Gastroesophageal sphincter (tissue), 4 donors: ENCODE measurements at places on chromosomes 5 and 9. TPM values are rescaled to one million over a fixed set of nuclear protein-coding genes. Genes with fewer than 3 reads are reported as not detected.

GRCh38 chr9:19488721-19489120 lies 79.9 kb downstream of the ACER2 start:
- ATAC-seq, result no peak

MZB1 gene
- not detected for total RNA-seq

DNA sequence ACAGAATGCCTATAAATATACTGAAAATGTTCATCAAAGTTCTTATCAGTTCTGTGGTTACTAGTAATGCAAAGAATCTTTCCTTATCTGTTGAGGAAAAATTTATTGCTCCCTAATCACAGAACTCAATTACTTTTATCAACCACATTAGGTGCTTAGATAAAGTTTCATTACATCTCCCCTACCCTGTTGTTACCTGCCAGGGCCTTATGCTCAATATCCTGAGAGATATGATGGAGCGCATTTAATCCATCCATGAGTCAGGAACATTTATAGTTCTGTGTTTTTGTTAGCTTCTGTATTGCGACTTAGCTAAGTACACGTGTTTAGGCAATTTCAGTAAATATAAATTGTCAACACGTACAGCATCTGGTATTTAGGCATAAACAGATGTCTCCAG lies 164.3 kb upstream of the ST8SIA4 start:
- ATAC-seq, result no peak

- ATAC-seq, result no peak
Observed at GRCh38 chr5:91225848-91226686, 157.1 kb downstream of the ARRDC3 start.

GOLM1 gene
- total RNA-seq, result 4.8 TPM

ANKRD18A gene
- total RNA-seq, result not detected

DNA sequence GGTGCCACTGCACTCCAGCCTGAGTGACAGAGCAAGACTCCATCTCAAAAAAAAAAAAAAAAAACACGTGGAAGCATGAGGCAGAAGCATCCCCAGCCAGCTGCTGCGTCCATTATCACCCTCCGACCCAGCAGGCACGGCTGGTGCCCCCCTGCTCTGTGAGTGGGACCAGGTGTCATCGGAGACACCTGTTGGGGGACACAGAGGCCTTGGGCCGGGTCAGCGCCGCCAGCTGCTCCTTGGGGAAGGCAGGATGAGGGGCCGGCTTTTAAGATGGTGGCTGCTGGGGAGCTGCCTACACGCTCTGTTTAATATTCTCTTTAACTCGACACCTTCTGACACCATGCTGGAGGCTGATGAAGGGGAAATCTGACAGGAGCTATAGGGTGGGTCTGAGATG lies 80.2 kb upstream of the RUFY1 start:
- ATAC-seq, result no peak

- ATAC-seq, result no peak
Observed at GRCh38 chr5:308672-309271, 12.7 kb upstream of the AHRR start.

DNA sequence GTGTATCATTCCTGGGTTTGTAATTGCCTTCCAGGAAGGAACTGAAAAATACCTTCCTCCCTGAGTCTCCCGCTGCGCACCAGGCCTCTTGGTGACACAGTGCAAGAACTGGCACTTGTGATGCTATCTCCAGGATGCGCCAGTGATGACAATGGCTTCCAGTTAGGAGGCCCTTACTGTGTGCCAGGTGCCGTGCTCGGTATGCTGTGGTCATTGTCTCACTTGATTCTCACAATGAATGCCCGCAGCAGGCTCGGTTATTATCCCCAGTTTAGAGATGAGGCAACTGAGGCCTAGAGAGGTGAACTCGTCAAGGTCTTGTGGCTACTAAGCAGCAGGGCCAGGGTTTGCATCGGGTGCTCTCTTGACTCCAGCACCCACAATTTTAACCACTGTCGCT lies 31.5 kb upstream of the SLC2A8 start:
- ATAC-seq, result no peak

C9orf153 gene
- not detected for total RNA-seq

PCDHB6 gene
- 1.8 TPM for total RNA-seq

DNA sequence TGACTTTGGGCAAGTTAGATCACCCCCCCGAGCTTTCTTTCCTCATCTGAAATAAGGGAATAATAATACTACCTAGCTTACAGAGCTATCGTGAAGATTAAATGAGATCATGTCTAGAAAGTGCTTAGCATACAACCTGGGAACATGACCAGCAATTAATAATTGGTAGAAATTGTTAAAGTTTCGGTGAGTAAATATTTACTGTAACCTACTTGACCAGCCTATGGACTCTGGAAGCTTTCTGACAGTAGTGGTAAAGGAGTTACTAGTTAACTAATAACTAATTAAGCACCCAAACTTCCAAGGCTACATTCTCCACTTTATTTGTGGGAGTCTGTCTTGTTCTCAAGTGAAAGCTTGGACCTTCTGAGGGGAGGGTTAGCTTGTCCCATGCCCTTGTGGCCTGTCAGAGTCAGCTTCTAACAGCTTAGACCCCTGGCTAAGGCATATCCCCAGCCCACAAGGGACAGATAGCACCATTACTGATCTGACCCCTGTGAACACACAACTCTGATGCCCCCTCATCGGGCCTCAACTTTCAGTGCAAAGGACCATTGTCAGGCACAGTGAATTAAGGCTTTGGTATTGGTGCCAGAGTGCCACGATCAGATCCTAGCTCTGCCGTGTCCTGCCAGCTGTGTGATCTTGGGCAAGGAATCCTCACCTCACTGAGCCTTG lies 58.7 kb upstream of the SAP30L start:
- no peak for ATAC-seq

SMAD5 gene
- total RNA-seq, result 62.7 TPM
